ENCODE measurements at places on chromosomes 5 and 9. TPM values are rescaled to one million over a fixed set of nuclear protein-coding genes. Genes with fewer than 3 reads are reported as not detected.
A peak's percentile ranks its signal among the peaks of the same experiment; 100 is the strongest.

GRCh38 chr9:126304207-126304970, 22.2 kb upstream of the MVB12B start:
- DNase-seq = no peak

GRCh38 chr5:41968153-41968723, 43.2 kb downstream of the FBXO4 start:
- no peak for DNase-seq

GRCh38 chr9:30697958-30698357, 1686.5 kb upstream of the ACO1 start:
- no peak for DNase-seq

- no peak for DNase-seq
Observed at GRCh38 chr9:92234514-92234913, 59.0 kb downstream of the IARS1 start.

The SLC6A3 gene
- not detected for total RNA-seq

- DNase-seq = no peak
Observed at GRCh38 chr5:93800988-93801811, 59.8 kb upstream of the POU5F2 start.

DNA sequence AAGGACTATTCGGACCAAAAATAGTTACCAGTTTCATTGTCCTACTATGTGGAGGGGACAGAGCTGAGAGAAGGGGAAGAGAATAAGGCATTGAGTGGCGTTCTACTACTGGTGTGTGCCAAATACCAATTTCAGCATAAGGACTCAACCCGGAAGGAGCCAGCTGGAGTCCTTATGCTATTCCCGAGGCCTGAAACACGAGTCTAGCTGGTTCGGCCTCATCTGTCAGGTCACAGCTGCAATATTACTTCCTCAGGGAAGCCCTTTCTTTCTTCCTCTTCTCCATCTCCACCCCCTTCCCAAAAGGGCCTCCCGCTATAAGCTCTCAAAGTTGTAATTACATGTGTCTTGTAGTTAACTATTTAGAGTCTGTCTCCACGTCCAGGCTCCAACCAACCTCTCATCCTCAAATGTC, 20.5 kb upstream of the FER start:
- peak; percentile 53 for DNase-seq

- DNase-seq = no peak
Observed at GRCh38 chr5:73027361-73027760, 71.5 kb downstream of the FCHO2 start.

The GSN gene
- total RNA-seq = 837 TPM

The FBLL1 gene
- total RNA-seq = not detected

The CYLC2 gene
- not detected for total RNA-seq

DNA sequence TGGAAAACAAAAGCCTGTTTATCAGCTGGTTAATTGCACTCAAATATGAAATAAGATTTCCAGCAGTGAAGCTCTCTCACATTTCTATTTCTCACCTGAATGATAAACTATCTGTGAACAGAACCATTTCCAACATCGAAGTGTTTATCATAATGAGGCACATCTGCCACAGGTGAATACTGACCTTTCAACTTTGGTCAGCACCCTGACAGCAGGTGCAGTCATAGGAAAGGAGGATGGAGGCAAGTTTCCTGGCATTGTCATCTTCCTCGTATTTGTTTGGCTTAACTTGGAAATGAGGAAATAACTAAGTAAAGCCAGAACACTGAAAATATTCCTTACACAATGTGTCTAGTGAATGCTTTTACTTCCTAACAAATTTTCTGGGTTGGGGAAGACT, 716.4 kb downstream of the NR2F1-AS1 start:
- no peak for DNase-seq

- DNase-seq = no peak
Observed at GRCh38 chr5:116469631-116470030, 105.0 kb downstream of the SEMA6A start.

The ABO gene
- total RNA-seq = 2.4 TPM

GRCh38 chr5:149040421-149040820, 22.4 kb downstream of the SH3TC2 start:
- no peak for DNase-seq

DNA sequence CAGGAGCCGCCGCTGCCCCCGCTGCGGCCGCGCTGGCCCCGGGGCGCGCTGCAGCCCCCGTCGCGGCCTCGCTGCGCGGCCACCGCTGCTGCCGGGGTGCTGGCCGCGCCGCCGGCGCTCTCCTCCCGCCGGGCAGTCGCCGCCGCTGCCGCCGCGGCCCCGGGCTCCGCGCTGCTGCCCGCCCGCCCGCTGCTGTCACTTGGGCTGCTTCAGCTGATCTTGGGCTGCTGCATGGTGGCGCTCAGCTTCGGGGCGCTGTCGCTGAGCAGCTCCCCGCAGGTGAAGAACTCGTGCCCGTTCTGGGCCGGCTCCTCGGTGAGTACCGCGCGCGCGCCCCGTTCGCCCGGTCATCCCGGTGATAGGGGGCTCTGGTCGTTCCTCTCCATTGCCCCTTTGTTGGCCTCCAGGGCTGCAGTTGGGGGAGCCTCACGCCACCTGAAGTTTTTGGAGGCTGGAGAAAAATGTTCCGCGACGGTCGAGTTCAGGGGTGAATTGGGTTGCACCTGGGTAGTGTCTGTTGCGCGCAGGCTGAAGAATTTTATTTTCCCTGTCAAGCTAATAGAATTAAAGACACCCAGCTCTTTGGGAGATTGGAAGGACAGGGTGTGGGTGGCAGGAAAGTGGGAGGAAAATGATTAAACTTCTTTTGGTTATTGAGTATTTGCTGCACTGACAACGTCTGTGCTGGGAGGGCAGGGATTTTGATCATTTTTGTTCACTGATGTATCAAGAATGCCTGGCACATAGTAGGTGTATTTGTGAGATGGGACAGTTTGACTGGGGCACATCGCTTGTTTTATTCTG, 596 bp downstream of the ENTREP1 start:
- no peak for DNase-seq

- DNase-seq = no peak
Observed at GRCh38 chr9:14768405-14769229, 46.1 kb upstream of the CER1 start.

DNA sequence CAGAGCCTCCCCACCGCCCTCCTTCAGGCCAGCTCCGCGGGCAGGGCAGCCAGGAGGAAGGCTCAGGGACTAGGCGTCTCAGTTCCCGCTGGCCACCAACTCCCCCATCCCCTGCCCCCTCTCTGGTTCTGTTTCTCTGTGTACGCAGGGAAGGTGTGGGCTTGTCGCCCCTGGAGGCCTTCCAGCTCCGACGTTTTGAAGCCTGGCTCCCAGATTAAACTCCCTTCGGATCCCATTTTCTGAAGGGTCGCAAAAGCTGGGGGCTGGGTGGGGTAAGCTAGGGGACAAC, 346 bp downstream of the ATOX1 start:
- DNase-seq = no peak

GRCh38 chr9:84339503-84339902, 1.1 kb downstream of the SLC28A3 start:
- DNase-seq = no peak

DNA sequence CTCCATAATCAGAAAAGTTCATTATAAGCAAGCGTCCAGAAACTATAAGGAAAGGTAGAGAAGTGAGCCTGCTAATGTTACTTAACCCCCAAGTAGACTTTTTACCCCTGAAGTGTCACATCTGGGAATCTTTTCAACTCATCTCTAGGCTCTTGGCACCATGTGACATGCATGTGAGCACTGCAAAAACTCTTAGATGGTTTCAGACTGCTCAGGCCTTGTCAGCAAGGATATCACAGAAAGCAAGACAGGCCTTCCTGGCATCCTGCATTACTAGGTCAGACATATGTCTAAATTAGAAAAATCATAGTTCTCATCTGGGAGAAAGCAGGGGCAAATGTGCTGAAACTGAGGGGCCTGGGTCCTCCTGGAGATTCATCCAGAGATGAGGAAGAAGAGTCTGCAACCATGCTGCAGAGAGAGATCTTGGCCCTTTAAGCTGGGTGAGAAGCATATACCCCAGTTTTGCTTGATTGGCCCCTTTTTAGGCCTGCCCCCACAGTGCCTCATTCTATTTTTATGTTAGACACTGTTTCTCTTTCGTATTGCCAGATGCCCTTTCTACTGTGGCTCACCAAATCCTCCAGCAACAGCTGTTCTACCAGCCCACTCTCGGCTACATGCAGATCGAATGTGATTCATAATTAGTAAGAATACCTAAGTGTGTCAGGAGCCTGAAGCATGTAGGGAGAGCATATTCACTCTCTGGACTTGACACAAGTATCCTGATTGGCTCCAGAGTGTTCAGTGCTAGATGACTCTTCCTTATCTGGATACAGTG, 19.0 kb downstream of the TMEM8B start:
- DNase-seq = no peak

The NKD2 gene
- 2.8 TPM for total RNA-seq

- no peak for DNase-seq
Observed at GRCh38 chr5:84303315-84303714, 81.4 kb downstream of the EDIL3 start.

- DNase-seq = no peak
Observed at GRCh38 chr5:51479840-51480239, 96.6 kb downstream of the ISL1 start.

DNA sequence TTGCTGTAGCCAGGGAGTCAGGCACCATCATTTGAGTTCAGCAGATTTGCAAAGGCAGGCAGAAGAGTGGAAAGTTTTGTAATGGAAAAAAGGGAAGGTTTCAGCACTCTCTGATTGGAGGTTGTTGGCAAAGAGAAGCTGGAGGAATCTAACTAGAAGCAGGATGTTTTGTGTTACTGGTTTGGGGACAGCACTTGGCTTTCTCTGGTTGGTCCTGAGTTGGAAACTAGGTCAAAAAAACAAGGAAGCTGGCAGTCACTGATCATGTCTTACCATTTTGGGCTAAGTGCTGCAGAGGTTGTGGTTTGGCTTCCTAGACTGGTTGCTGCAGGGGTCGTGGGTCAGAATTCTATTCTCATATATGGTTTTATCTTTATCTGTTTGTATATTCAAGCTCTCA, 189.8 kb downstream of the DRD1 start:
- no peak for DNase-seq

DNA sequence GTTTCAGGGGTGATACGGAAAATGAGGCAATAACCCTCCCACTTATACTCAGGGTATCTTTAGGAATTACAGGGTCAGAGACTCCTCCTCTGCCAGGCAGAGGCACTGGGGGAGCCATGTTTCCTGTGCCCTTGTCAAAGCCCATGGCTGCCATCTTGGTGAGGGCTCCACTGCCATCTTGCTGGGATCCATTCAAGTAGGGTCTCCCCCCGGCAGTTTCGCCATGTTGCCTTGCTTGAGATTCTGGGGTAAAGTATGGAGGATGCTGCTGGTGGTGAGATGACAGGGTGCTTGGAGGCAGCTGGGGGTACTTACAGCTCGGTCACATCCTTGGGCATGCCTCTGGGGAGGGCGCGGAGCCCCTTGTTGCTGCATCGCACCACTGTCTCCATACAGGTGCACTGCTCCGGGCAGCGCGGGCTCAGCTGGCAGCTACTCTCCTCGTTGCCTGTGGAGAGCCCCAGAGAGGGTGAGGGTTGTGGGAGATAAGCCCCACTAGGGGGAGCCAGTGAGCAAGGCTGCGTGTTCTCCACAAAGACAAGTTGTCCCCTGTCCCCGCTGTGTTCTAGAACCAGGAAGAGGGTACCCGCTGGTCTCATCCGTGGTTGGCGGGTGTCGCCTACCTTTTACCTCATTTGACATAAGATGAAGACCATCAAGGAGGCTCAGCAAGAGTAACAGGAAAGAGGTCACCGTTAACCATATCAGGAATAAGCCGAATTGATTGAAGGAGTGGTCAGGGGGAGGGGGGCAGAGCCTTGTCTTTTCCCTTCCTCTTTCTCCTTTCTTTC, 169.0 kb upstream of the PANK3 start:
- peak; percentile 57 for DNase-seq

The SLC36A2 gene
- 1.2 TPM for total RNA-seq

DNA sequence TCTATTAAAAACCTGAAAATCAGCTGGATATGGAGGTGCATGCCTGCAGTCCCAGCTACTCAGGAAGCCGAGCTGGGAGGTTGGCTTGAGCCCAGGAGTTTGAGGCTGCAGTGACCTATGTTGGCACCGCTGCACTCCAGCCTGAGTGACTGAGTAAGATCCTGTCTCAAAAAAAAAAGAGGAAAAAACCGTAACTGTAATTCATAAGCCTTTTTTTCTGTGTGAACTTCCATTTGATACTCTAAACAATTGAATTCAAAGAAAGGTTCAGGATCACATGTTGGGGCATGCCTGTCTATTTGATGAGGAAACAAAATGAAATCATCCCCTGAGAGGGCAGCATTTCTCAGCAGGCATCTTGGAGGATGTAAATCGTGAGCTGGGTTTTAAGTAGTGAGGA, 38.8 kb downstream of the ITGA2 start:
- peak; percentile 62 for DNase-seq

- no peak for DNase-seq
Observed at GRCh38 chr5:6218116-6218515, 160.2 kb downstream of the MED10 start.

- no peak for DNase-seq
Observed at GRCh38 chr5:83632874-83633273, 87.8 kb downstream of the HAPLN1 start.

- peak; percentile 67 for DNase-seq
Observed at GRCh38 chr5:69007726-69008368, 86.0 kb upstream of the SLC30A5 start.

DNA sequence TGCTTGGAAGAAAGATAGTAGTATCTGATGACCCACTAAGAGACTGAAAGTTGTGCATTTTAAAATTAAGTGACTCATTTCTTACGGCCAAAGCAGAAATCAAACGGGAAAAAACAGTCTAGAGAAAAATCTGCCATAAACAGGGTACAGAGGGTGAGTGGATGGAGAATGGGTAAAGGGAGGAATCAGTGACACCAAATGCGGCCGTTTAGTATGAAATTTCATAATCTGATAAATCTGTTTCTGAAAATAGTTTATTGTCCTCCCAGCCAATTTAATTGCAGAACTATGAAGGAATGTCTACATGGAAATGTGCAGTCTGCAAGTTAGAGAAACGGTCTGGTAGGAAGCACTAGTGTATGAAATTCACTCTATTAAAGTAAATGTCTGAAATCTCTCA, 39.5 kb downstream of the ADAMTS12 start:
- no peak for DNase-seq

The TLR4 gene
- total RNA-seq = 15.6 TPM

GRCh38 chr5:11902201-11902619, 2.0 kb downstream of the CTNND2 start:
- DNase-seq = no peak
